ENCODE measurements at places on chromosomes 16 and 17.

DNA sequence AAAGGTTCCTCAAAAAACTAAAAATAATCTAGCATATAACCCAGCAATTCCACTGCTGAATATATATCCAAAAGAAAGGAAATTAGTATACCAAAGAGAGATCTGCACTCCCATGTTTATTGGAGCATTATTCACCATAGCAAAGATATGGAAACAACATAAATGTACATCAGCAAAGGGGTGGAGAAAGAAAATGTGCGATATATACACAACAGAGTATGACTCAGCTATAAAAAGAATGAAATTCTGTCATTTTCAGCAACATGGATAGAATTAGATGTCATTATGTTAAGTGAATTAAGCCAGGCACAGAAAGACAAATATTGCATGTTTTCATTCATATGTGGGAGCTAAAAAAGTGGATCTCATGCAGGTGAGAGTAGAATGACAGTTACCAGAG is 279.6 kb upstream of the AXIN2 start:
- no peaks in the 10 kb centered on the region for H3K4me1 ChIP-seq
- DNase-seq: no peak
- peaks cover 10% of the 10 kb centered on the region for H3K27me3 ChIP-seq
- no peak overlapping the region for H3K4me3 ChIP-seq
- no peak overlapping the region for H3K27ac ChIP-seq
- peaks cover 5% of the 10 kb centered on the region for H3K36me3 ChIP-seq

DNA sequence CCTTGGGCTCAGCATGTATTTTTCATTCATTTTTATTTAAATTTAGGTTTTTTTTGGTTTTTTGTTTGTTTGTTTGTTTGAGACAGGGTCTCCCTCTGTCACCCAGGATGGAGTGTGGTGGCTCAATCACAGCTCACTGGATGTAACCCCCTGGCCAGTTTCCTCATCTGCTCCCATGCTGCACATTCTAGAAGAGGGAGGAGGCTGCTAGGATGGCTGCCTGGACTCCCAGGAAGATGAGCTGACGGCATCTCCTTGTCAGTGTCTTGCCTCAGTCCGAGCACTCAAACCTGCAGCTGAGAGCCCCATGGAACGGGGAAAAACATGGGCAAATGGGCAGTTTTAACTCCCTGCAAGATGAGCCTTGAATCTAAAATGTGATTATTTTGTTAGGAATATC is 7.5 kb downstream of the MEAK7 start:
- H3K36me3 ChIP-seq: peaks cover 8% of the 10 kb centered on the region
- no peak for DNase-seq
- H3K4me1 ChIP-seq: peaks cover 7% of the 10 kb centered on the region
- no peaks in the 10 kb centered on the region for H3K27me3 ChIP-seq
- no peak overlapping the region for H3K27ac ChIP-seq
- no peak overlapping the region for H3K4me3 ChIP-seq

GRCh38 chr16:46962629-46963028 is 10.8 kb downstream of the DNAJA2 start:
- DNase-seq: no peak
- H3K27me3 ChIP-seq: no peaks in the 10 kb centered on the region
- H3K4me1 ChIP-seq: peaks cover 41% of the 10 kb centered on the region
- peaks cover 15% of the 10 kb centered on the region for H3K36me3 ChIP-seq

- H3K27me3 ChIP-seq: no peaks in the 10 kb centered on the region
- H3K4me3 ChIP-seq: no peak overlapping the region
- H3K36me3 ChIP-seq: no peaks in the 10 kb centered on the region
- H3K27ac ChIP-seq: no peak overlapping the region
- H3K4me1 ChIP-seq: peaks cover 17% of the 10 kb centered on the region
- DNase-seq: peak; percentile 51
Observed at GRCh38 chr16:68396481-68396880, 51.8 kb downstream of the SMPD3 start.

- no peaks in the 10 kb centered on the region for H3K4me1 ChIP-seq
- no peak for DNase-seq
- H3K36me3 ChIP-seq: peaks cover 4% of the 10 kb centered on the region
- no peak overlapping the region for H3K27ac ChIP-seq
Observed at GRCh38 chr16:59886021-59886420, 1151.9 kb upstream of the GOT2 start.

GRCh38 chr17:48997103-48997826 is at the start of gene IGF2BP1:
TSS of gene IGF2BP1 (plus strand) at chr17:48997385. CDS start at chr17:48997746, 361 bp downstream.
- peaks cover 95% of the 10 kb centered on the region for H3K27me3 ChIP-seq
- peak within 1 kb of the TSS; percentile 87 for H3K4me3 ChIP-seq
- H3K4me1 ChIP-seq: peaks cover 32% of the 10 kb centered on the region
- peaks cover 1% of the 10 kb centered on the region for H3K36me3 ChIP-seq
- peak within 1 kb of the TSS; percentile 54 for H3K27ac ChIP-seq
- peak; percentile 19 for DNase-seq

DNA sequence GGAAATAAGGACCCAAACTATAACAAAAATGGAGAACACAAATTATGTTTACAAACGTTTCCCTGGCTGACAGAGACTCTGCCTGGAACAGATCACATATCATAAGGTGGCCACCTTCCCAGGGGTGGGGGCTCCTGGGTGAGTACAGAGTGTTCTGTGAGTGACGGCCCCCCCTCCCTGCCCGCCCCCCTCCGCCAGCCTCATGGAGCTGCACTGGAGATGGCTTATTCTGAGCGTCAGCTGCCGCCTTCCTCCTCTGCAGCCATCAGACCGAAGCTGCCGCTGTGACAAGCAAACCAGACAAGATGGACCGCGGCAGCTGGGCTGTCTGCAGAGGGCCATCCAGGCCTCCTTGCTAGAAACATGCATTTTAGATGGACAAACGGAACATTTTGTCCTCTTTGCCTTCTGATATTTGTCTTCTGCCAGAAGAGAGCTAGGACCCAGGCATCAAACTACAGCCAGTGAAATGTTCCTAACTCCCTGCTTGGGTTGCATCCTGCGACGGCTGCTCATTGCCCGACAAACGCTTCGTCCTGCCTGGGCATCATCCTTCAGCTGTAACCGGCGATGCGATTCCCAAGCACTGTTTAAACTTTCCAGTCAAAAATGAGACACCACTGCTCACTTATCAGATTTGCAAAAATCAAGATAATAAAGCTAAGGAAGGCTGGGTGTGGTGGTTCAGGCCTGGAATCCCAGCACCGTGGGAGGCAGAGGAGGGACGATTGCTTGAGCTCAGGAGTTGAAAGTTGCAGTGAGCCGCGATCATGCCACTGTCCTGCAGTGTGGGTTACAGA is 15.3 kb upstream of the RPTOR start:
- DNase-seq: no peak
- no peak overlapping the region for H3K4me3 ChIP-seq
- H3K36me3 ChIP-seq: no peaks in the 10 kb centered on the region
- H3K4me1 ChIP-seq: no peaks in the 10 kb centered on the region
- no peak overlapping the region for H3K27ac ChIP-seq

GRCh38 chr17:73980517-73980916 is 223.0 kb upstream of the RPL38 start:
- H3K4me3 ChIP-seq: no peak overlapping the region
- no peak for DNase-seq
- H3K27ac ChIP-seq: no peak overlapping the region
- H3K27me3 ChIP-seq: peaks cover 12% of the 10 kb centered on the region

GRCh38 chr17:40351359-40352236 is 12.9 kb downstream of the GJD3 start:
- H3K27me3 ChIP-seq: no peaks in the 10 kb centered on the region
- H3K27ac ChIP-seq: no peak overlapping the region
- H3K4me3 ChIP-seq: no peak overlapping the region
- DNase-seq: no peak

DNA sequence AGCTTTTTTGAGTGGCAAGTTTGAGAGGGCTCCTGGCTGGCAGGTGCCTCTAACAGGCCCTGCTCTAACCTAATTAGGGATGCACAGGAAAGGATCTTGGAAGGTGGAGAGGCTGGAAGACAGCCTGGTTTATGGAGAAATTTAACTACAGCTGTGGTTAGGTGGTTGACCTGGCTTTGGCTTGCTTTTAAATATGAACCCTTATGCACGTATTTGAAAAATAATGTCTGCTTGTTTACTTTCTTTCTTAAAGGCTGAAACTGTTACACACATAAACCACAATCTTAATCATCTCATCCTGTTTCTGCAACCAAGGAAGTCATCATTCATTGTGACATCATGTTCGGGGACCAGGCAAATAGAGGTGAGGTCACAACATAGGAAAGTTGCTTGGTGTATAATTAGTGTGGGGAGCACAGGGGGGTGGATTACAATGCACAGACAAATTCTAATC is 23.1 kb upstream of the DHRS13 start:
- H3K36me3 ChIP-seq: peaks cover 41% of the 10 kb centered on the region
- peaks cover 64% of the 10 kb centered on the region for H3K4me1 ChIP-seq
- peak overlapping the region; percentile 58 for H3K4me3 ChIP-seq
- no peaks in the 10 kb centered on the region for H3K27me3 ChIP-seq
- peak; percentile 55 for DNase-seq
